ENCODE measurements at places on chromosomes 7 and 10. TPM values are rescaled to one million over a fixed set of nuclear protein-coding genes. Genes with fewer than 3 reads are reported as not detected.
A peak's percentile ranks its signal among the peaks of the same experiment; 100 is the strongest.

DNA sequence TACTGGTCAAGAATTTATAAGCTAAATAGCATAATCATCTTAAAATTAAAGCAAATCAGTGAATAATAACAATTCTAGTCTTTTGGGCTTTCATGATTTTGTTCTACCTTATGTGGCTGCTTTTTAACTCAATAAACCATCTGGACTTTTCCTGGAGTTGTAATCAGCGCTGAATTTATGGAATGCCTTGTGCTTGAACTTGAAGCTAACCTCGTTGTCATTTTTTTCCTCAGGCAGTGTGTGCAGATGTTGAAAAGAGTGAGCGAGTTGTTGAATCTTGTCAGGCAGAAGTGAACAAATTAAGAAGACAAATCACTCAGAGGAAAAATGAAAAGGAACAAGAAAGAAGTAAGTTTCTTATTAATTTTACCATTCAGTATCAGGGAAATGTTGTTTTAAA is 29.5 kb downstream of the ABRAXAS2 start:
- no peaks in the 10 kb centered on the region for H3K27me3 ChIP-seq
- no peak for DNase-seq
- no peak overlapping the region for H3K4me3 ChIP-seq
- no peak overlapping the region for H3K27ac ChIP-seq
- H3K4me1 ChIP-seq = no peaks in the 10 kb centered on the region

- peaks cover 49% of the 10 kb centered on the region for H3K36me3 ChIP-seq
- peaks cover 17% of the 10 kb centered on the region for H3K27me3 ChIP-seq
- H3K4me1 ChIP-seq = peaks cover 55% of the 10 kb centered on the region
- DNase-seq = no peak
- peak overlapping the region; percentile 42 for H3K4me3 ChIP-seq
- peak overlapping the region; percentile 74 for H3K27ac ChIP-seq
Observed at GRCh38 chr10:17006631-17007417, 122.8 kb downstream of the CUBN start.

DNA sequence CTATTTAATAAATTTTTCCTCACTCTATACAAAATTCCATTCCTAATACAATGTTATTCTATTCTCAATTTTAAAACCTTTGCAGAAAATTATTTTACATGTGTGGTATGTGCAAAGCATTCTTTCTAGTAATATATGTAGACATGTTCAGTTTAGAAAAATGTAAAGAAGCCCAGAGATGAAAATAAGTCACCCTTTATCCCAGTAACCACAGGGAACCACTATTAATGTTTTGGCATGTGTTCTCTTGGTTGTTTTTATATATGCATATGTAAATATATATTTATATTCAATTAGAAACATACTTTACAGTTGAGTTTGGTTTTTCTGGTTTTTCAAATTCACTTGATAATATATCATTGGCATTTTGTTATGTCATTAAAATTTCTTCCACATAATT is 14.8 kb upstream of the GLCCI1 start:
- no peak overlapping the region for H3K27ac ChIP-seq
- no peaks in the 10 kb centered on the region for H3K4me1 ChIP-seq
- DNase-seq = no peak
- no peak overlapping the region for H3K4me3 ChIP-seq

CYP3A7 gene
- 0.18 TPM for total RNA-seq

GRCh38 chr7:139777133-139777891 is 486 bp downstream of the HIPK2 start:
- H3K27me3 ChIP-seq = peaks cover 14% of the 10 kb centered on the region
- peaks cover 26% of the 10 kb centered on the region for H3K4me1 ChIP-seq
- peak; percentile 42 for DNase-seq
- H3K27ac ChIP-seq = peak overlapping the region; percentile 82

DNA sequence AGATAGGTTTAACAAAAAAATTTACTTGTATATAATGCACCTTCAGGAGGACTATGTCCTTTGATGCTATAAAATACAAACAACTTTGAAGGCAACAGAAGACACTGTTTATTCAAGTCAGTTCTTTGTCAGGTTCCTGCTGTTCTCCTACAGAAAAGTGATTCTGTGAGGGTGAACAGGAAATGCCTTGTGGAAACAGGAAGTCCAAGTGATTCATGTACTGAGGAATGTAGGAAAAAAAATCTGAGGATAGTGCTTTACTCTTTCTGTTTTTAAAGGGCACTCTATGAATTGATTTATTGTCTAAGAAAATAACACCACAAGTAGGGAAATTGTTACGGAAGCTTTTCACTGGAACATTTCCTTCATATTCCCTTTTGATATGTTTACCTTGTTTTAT is 171.9 kb downstream of the HDAC9 start:
- no peaks in the 10 kb centered on the region for H3K27me3 ChIP-seq
- no peaks in the 10 kb centered on the region for H3K36me3 ChIP-seq
- peak overlapping the region; percentile 13 for H3K27ac ChIP-seq
- peaks cover 14% of the 10 kb centered on the region for H3K4me1 ChIP-seq

HMX2 gene
- not detected for total RNA-seq

- peaks cover 7% of the 10 kb centered on the region for H3K36me3 ChIP-seq
- DNase-seq = no peak
- no peaks in the 10 kb centered on the region for H3K27me3 ChIP-seq
- H3K4me3 ChIP-seq = peak overlapping the region; percentile 88
Observed at GRCh38 chr7:100613412-100614175, 1.3 kb downstream of the MOSPD3 start.

- no peaks in the 10 kb centered on the region for H3K27me3 ChIP-seq
- no peak overlapping the region for H3K4me3 ChIP-seq
- DNase-seq = no peak
Observed at GRCh38 chr10:8017277-8017676, 37.2 kb upstream of the GATA3 start.

- peaks cover 3% of the 10 kb centered on the region for H3K27me3 ChIP-seq
- no peak overlapping the region for H3K27ac ChIP-seq
- DNase-seq = no peak
- peaks cover 7% of the 10 kb centered on the region for H3K4me1 ChIP-seq
- no peaks in the 10 kb centered on the region for H3K36me3 ChIP-seq
Observed at GRCh38 chr7:27863880-27864279, 123.9 kb downstream of the TAX1BP1 start.

- no peak overlapping the region for H3K27ac ChIP-seq
- H3K4me1 ChIP-seq = peaks cover 24% of the 10 kb centered on the region
- DNase-seq = no peak
- H3K27me3 ChIP-seq = no peaks in the 10 kb centered on the region
- no peak overlapping the region for H3K4me3 ChIP-seq
- H3K36me3 ChIP-seq = no peaks in the 10 kb centered on the region
Observed at GRCh38 chr7:94064541-94065191, 60.5 kb upstream of the BET1 start.

- H3K27me3 ChIP-seq = peaks cover 4% of the 10 kb centered on the region
- H3K36me3 ChIP-seq = peaks cover 20% of the 10 kb centered on the region
- no peak overlapping the region for H3K27ac ChIP-seq
- no peak overlapping the region for H3K4me3 ChIP-seq
- DNase-seq = no peak
- H3K4me1 ChIP-seq = peaks cover 16% of the 10 kb centered on the region
Observed at GRCh38 chr7:140702774-140703173, 6.3 kb downstream of the NDUFB2 start.

DNA sequence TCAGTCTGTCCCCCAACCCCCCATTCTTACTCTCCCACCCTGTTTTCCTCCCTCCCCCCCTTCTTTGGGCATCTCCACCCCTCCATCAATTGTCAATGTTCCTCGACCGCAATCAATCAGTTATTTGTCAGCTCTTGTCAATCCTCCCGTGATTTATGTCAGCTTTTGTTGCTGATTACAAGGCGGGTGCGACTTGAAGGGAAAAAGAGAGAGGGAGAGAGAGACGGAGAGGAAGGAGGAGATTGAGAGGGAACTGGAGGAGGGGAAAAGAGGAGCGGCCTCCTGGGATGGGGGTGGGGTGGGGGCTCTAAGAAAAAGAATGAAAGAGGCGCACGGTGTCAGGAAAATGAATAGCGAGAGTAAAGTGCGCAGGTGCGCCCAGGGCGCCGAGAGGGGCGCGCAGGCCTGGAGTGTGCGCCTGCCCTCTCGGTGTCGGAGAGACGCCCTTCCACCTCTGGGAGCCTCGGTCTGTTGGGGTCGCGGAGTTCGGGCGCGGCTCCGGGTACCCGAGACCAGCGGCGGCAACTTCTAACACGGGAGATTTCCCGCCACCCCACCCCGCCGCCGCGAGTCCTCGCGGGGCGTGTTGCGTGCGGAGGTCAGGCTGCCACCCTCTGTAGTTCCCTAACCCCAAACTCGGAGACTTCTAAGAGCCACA is 1.1 kb upstream of the ZNF503 start:
- H3K27ac ChIP-seq = peak overlapping the region; percentile 74
- peak; percentile 38 for DNase-seq
- peaks cover 5% of the 10 kb centered on the region for H3K36me3 ChIP-seq

DNA sequence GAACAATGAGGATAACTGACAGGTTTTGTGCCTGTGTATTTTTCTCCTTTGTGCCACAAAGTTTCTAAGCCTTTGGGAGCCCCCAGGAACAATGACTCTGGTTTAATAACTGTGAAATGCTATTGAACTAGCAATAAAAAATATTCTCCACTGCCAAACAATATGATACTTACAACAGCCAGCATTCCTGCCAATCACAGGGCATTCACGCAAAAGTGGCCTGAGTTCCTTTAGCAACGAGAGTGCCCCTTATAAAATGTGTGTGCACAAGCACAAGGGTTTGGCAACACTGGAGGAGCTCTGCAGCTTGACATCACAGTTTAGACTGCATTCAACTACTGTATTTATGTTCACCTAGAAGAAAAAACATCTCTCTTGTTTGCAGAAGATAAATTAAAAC is 412.9 kb upstream of the NFE2L3 start:
- no peak for DNase-seq
- H3K27me3 ChIP-seq = peaks cover under 1% of the 10 kb centered on the region

GDI2 gene
- total RNA-seq = 320 TPM

GRCh38 chr10:79583488-79584024 is 23.3 kb upstream of the SFTPA2 start:
- peaks cover 6% of the 10 kb centered on the region for H3K27me3 ChIP-seq
- H3K4me3 ChIP-seq = no peak overlapping the region
- no peak overlapping the region for H3K27ac ChIP-seq
- no peaks in the 10 kb centered on the region for H3K4me1 ChIP-seq

DNA sequence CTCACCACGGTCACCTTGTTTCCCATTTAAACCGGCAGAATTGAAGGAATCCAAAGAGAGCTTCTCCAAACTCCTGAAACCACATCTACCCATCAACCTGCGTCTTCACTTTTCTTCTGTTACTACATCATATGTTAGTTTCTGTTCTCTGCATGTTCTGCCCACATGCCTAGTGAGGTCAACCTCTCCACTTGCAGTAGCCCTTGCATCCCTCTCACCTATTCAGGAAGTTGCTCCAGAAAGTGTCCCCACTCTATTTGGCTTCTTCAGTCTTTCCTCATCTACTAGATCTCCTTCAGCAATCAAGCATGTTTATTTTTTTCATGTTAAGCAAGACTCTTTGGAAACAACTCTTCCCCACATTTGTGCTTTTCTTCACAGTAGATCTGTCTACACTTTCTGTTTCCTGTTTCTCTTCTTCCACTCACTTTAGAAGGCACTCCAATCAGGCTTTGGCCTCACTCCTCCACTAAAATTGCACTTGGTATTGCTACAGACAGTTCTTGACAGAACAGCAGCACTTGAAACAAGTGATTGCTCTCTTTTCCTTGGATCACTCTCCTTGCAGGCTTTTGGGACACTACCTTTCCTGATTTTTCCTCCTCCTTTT is 7.5 kb downstream of the SAMD9L start:
- no peak for DNase-seq
- H3K36me3 ChIP-seq = no peaks in the 10 kb centered on the region
- H3K27me3 ChIP-seq = no peaks in the 10 kb centered on the region
- no peak overlapping the region for H3K27ac ChIP-seq
- H3K4me3 ChIP-seq = no peak overlapping the region

- no peak overlapping the region for H3K4me3 ChIP-seq
- H3K27me3 ChIP-seq = no peaks in the 10 kb centered on the region
- no peak for DNase-seq
- peaks cover 8% of the 10 kb centered on the region for H3K4me1 ChIP-seq
Observed at GRCh38 chr10:106440767-106441166, 723.7 kb downstream of the SORCS1 start.

GRCh38 chr7:112531675-112532074 is 50.9 kb downstream of the LSMEM1 start:
- DNase-seq = no peak
- H3K4me1 ChIP-seq = no peaks in the 10 kb centered on the region
- no peak overlapping the region for H3K4me3 ChIP-seq
- H3K36me3 ChIP-seq = no peaks in the 10 kb centered on the region
- H3K27me3 ChIP-seq = peaks cover 9% of the 10 kb centered on the region

GIMAP4 gene
- total RNA-seq = 6.4 TPM

RASA4B gene
- 6.2 TPM for total RNA-seq

- peaks cover 10% of the 10 kb centered on the region for H3K4me1 ChIP-seq
- no peak overlapping the region for H3K4me3 ChIP-seq
- peaks cover 4% of the 10 kb centered on the region for H3K36me3 ChIP-seq
- H3K27ac ChIP-seq = no peak overlapping the region
- no peak for DNase-seq
Observed at GRCh38 chr10:116779076-116779687, 36.8 kb upstream of the HSPA12A start.

- no peak overlapping the region for H3K4me3 ChIP-seq
- H3K36me3 ChIP-seq = no peaks in the 10 kb centered on the region
- H3K4me1 ChIP-seq = peaks cover 2% of the 10 kb centered on the region
- H3K27ac ChIP-seq = no peak overlapping the region
Observed at GRCh38 chr7:38973760-38974159, 3.9 kb upstream of the POU6F2 start.
